ENCODE measurements at places on chromosomes 2 and 18.

GRCh38 chr18:80159713-80160636, 50.9 kb downstream of the ADNP2 start:
- DNase-seq = peak; percentile 66

- no peak for DNase-seq
These were observed 420 bp downstream of the PIGN start for GRCh38 chr18:62186499-62186773.

- DNase-seq = no peak
These were observed 180.3 kb downstream of the ANKRD44 start for GRCh38 chr2:197130318-197130717.

DNA sequence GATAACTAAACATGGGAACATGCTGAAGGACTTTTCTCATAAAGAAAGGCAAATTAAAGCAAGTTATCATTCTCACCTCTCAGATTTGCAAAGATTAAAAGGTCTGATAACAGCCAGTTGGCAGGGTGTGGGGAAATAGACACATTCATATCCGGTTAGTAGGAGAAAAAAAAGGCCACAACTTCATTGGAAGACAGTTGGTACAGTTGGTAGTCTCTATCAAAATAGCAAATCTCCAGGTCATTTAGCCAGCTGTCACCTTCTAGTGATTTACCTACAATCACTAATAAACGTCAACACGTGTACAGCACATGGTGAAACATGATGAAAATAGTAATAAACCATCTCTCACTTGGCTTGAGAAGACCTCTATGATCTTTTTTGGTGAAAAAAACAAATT, 16.6 kb downstream of the INPP5D start:
- DNase-seq = no peak

- no peak for DNase-seq
These were observed 21.8 kb downstream of the TNFAIP6 start for GRCh38 chr2:151379169-151379568.

DNA sequence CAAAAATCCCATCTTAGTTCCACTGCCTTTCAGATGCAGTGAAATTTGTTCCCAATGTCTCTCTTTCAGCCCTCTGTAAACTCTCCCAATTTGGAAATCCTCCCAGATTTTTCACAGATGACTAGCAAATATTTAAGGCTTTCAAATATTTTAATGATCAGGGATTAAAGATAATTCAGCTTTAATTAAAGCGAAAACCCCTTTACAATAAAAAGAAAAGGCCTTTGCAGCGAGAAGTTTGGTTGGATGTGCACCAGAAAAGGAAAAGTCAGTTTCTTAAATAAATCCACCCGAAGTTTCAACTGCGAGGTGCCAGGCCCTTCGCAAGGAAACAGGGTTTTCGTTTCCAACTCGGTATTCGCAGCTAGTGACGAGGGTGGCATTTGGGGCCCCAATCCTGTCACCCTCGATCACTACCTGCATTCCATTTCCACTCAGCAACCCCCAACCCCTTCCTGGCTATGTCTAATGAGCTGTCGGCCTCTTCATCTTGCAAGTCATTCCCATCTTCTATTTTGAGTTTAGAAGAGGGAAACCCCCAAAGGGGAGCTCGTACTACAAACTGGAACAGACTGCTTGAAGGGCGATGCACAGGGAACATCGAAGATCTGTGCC, 1.5 kb downstream of the RAX start:
- no peak for DNase-seq

DNA sequence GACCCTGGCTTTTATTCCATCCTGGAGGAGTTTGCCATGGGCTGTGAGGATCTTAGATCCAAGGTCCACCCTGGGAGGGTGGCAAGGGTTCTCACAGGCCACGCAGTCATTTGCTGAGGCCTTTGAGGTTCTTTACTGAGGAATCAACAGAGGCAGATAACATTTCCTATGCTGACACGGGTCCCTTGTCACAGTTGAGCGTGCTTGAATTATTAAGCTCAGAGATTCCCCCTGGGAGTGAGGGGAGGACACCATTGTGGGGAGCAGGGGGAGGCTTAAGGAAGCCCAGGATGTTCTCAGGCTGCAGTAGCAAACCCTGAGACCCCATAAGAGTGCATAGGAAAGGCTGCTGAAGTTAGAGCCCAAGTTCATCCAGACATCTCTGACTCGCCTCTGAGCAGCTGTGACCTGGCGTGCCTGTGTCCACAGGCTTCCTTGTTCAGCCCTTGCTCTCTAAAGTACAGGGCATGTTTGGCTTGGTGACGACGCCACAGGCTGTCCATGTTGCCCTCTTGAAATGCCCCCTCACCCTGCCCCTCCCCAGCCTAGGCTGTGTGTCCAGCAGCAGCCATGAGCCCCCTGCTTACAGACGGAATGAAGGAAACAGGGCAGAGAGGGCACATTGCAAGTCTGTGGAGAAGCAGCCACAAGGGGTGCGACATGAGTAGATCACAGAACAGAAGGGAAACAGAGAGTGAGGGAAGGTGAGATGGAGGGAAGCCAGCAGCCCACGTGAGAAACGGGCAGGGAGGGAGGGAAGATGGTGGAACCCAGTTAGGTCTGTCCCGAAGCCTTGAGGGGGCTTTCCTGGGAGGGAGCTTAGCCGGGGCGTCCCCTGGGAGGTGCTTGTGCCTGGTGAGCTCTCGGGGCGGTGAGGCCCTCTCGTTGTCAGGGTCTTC, 34.0 kb downstream of the NAPG start:
- no peak for DNase-seq

DNA sequence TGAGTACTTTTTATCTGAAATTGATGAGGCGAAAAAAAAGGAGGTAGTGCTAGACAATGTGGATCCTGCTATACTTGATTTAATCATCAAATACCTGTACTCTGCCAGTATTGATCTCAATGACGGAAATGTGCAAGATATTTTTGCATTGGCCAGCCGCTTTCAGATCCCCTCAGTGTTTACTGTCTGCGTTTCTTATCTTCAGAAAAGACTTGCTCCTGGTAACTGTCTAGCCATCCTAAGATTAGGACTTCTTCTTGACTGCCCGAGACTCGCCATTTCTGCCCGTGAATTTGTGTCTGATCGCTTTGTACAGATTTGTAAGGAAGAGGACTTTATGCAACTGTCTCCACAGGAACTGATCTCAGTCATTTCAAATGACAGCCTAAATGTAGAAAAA, 453 bp downstream of the KLHL41 start:
- DNase-seq = no peak

Measured in type B pancreatic cell (in vitro differentiated cells).